ENCODE measurements at places on chromosomes 12 and 14.
A peak's percentile ranks its signal among the peaks of the same experiment; 100 is the strongest.

DNA sequence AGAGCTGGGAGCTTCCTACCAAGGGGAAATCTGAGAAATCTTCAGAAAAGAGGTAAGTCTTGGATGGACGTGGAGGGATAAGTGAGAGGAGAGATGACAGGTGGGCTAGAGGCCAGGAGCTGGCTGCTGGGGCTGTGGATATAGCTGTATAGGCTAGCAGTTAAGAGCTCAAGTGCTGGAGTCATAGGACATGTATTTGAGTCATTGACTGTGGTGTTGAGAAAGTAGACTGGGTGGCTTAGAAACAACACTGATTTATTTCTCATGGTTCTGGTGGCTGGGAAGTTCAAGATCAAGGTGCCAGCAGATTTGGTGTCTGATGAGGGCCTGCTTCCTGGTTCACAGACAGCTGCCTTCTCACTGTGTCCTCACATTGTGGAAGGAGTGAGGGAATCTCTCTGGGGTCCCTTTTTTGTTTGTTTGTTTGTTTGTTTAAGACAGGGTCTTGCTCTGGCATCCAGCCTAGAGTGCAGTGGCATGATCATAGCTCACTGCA is 151.1 kb upstream of the FUT8 start:
- no peak for DNase-seq

DNA sequence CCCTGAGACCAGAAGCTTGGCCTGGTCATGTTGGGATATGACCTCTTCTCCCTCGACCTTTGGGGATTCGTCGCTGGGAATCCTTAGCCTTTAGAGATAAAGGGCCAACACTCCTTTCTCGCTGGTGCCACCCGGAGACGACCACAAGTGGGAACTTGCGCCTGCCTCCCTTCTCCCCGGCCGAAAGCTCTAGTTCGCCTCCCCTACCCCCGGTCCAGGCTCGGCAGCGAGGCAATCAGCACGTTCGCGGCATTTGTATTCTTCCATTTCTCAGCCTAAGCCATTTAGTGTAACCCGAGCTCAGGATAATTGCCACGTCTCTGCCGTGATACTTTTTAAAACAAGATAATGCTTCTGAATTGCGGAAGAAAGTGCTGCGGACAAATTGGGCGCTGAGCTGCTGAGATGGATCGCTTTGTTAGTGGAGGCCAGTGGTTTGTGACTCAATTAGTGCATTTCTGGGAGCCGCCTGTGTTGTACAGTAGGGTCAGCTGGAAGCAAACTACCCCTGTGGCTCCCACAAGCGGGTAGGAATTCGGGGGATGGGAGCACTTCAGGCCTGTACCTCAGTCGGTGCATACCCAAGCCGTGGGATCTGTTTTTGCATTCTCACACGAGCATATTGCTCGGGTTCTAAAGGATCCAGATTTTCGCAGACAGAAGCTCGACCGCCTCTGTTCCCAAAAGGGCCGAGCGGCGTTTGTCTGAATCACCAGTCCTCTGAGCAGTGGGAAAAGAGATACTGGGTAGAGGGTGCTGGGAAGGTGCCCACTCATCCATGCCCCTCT is 6.8 kb upstream of the SIX1 start:
- DNase-seq: no peak

DNA sequence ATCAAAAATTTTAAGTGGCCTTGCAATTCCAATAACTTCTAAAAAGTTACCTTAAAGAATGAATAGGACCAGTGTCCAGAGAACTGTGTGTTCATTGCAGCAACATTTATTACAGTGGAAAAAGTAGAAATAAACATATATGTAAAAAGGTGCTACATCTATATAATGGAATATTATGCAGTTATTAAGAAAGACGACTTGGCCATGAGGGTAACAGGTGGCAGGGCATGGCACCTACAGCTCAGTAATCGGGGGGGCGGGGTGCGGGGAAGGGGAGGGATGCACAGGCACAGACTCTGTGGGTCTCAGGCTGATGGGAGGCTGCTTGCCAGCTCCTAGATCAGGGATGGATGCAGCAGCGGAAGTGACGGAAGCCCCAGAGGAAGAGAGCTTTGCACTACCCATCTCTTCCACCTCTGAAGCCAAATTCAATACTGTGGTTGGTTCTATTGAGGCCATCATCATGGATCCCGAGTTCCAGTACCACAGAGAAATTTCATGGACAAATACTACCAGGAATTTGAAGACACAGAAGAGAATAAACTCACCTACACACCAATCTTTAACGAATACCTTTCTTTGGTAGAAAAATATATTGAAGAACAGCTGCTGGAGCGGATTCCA is 14.0 kb downstream of the KRT76 start:
- DNase-seq: no peak

DNA sequence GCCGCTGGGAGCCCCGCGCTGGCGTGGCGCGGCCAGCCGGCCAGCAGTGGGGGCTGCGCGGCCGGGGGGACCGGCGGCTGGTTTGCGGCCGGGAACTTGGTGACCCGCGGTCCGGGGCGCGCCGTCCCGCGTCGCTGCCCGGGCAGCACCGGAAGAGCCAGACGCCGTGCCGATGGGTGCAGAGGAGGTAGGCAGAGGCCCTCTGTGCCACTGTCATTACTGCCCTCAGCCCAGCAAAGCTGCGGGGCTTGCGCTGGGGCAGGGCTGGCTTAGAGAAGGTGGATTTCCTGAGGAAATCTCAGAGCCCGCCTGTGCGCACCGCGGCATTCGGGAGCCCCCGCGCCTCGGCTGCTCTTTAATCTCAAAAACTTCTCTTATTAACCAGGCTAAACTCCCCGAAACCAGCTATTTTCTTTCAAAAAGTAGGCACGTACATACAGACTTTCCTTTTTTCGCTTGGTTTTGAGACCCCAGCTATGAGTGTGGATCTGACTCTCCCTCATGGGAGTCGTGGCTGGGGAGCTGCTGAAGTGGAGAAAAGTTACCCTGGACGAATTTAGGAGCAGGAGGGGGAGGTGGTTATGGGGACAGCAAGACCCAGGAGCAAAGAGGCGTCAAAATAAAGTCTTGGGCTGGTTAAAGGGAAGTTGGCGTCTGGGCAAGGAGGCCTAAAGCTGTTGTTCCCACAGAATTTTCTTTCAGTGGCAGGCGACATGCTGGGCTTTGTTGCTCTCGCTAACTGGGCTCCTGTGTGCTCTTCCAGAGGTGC is 802 bp downstream of the SUSD6 start:
- peak; percentile 52 for DNase-seq

- no peak for DNase-seq
These were observed 705.2 kb downstream of the LRFN5 start for GRCh38 chr14:42311876-42312275.

GRCh38 chr12:12954878-12955625 is 3.1 kb upstream of the GPRC5D start:
- DNase-seq: no peak

DNA sequence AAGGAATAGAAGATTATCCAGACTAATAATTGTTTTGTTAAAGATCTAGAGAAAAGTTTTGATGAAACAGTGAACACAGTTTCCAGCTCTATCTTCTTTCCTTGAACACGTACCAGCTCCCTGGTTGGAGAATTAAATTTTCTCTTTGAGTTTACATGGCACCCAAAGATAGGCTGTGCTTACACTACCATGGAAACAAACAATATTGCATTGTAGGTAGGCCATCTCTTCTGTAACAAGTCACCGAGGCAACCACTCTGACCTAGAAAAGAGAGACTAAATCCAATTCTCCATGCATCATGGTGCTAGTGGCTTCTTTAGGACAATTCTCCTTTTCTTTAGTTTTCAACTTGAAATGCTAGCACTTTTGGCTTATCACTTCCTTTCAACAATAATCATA is 9.9 kb downstream of the BMAL2 start:
- no peak for DNase-seq

DNA sequence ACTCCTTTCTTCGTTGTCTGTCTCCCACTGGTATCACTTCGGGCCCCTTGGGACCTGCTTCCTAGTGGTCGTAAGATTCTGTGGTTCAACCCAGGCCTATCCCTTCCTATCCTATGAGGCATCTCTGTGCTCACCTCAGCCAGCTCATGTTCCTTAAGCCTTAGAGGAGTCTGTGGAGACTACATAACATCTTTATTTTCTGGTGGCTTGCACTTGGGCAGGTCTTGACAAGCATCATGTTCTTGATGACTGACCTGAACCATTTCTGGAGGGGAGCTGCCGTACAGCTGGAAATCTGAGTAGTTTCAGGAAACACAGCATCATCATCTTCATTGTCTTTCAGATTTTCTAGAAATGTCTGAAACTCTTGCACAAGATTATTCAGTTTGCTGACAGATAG is 69.3 kb downstream of the PPFIBP1 start:
- no peak for DNase-seq

DNA sequence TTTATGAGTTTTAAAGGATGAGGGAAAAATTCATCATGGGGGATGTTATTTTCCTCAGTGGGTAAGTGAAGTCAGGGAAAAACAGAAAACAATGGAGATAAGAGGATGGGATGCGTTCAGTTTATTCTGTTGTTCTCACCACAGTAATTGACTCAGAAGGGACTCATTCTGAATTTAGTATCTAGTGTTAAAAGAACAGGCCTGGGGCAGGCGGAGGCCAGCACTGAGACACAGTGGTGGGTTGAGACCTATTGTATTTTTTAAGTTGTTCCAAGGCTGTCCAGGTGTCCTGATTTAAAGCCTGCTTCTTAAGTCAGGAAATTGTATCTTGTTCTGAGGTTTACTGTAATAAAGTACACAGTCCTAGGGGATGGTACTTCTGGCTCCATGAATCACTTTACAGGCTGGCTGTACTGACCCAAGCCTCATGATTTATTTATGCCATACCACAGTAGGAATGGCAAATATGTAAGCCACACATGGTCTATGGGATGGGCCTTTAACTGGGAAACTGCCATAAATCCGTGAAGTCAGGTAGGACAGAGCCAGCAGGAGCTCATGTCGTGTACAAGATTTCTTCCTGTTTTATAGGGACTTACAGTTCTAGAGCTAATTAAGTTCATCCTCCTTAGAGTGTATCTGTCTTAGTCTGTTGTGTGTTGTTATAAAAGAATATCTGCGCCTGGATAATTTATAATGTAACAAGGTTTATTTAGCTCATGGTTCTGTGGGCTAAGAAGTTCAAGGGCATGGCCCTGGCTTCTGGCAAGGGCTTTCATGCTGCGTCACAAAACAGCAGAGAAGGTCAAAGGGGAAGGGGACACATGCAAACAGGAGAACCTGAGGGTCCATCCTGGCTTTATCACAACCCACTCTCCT is 244.1 kb downstream of the FBXL14 start:
- DNase-seq: no peak

GRCh38 chr12:75814851-75815754 is 216.5 kb downstream of the PHLDA1 start:
- no peak for DNase-seq

- DNase-seq: no peak
These were observed 414.6 kb downstream of the TMEM132D start for GRCh38 chr12:129489100-129489676.

DNA sequence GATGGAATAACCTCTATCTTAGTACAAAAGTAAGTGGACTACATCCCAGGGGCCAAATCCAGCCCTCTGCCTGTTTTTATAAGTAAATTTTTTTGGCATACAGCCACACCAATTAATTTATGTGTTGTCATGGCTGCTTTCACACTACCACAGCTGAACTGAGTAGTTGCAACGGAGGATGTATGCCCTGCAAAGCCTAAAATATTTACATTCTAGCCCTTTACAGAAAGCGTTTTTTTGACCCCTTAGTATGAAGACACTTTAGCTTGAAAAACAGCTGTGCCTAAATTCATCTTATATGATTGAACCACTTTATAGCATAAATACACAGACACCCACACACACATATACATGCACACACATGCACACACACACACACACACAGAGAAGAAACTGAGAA is 501.6 kb downstream of the EGLN3 start:
- DNase-seq: no peak

DNA sequence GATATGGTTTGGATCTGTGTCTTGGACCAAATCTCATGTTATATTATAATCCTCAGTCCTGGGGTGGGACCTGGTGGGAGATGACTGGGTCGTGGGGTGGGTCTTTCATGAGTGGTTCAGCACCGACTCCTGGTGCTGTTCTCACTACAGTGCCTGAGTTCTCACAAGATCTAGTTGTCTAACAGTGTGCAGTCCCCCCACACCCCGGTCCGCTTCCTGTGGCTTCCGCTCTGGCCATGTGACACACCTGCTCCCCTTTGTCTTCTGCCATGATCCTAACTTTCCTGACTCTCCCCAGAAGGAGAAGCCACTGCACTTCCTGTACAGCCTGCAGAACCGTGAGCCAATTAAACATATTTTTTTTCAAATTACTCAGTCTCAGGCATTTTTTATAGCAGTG is 1262.2 kb downstream of the TMEM121 start:
- DNase-seq: no peak

DNA sequence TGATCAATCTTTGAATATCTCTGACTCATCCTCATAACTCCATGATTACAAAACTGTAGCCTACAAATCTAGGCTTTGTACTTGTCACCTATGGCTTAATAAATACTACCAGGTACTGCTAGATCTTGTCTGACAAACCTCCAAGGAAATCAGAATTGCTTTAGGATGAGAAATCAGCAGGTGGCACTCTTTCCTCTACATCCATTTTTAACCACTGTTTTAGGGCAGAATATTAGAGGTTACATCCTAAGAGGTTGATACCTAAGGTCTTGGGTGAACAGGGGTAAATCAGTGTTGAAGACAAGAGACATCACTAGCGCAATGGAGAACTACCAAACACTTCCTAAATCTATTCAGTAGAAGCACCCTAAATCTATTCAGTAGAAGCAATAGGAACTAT is 63.1 kb upstream of the SOX5 start:
- DNase-seq: no peak

DNA sequence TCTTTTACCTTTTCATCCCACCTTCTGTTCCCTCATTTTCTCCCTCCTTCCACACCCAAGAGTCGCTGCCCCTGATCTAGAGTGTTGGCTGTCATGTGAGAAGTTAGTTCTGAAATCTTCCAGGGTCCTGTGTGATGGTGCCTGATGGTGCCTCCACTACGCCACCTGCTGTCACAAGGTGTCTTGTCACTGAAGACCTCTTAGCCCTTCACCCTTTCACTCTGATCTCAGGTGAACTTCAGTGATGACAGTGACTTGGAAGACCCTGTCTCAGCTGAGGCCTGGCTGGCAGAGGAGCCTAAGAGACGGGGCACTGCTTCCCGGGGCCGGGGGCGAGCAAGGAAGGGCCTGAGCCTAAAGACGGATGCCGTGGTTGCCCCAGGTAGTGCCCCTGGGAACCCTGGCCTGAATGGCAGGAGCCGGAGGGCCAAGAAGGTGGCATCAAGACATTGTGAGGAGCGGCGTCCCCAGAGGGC is 7.6 kb upstream of the PFDN5 start:
- DNase-seq: peak; percentile 77

- DNase-seq: peak; percentile 70
These were observed 15.8 kb upstream of the ANKRD9 start for GRCh38 chr14:102525219-102525928.

GRCh38 chr12:95131589-95132340 is 58.3 kb upstream of the NR2C1 start:
- DNase-seq: no peak

- DNase-seq: no peak
These were observed 27.4 kb downstream of the RAB21 start for GRCh38 chr12:71782017-71782416.

Data from activated naive CD4-positive, alpha-beta T cell treated with anti-CD3 and anti-CD28 coated beads for 36 hours (primary cell).